ENCODE measurements at places on chromosomes 12 and 14.
A peak's percentile ranks its signal among the peaks of the same experiment; 100 is the strongest.

DNA sequence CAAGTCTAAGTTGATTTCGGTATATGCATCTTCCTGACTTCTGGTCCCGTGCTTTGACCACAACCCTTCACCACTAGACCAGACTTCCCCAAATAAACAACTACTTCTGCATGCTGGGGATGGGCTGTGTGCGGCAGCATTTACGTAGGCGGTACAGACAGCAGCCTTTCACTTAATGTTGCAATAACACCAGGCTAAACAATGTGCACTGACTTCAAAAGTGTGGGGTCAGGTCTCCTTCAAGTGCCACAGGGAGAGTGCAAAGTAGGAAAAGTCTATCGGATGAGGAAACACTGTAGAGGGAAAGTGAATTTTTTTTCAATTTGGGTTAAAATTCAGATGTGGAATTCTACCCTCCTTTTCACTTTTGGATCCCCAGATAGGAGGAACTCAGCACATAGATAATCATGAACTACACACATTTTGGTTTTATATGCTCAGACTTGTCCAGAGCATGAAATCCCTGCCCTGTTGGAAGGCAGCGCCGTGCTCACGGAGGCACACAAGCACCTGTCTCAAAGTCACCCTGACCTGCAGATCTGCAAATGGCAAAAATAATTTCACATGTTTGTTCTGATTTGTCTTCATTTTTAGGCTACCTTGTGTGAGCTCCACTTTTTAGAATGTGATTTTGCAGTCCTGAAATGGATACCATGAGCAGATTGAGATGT is 3.6 kb upstream of the FOS start:
- peak; percentile 66 for DNase-seq

DNA sequence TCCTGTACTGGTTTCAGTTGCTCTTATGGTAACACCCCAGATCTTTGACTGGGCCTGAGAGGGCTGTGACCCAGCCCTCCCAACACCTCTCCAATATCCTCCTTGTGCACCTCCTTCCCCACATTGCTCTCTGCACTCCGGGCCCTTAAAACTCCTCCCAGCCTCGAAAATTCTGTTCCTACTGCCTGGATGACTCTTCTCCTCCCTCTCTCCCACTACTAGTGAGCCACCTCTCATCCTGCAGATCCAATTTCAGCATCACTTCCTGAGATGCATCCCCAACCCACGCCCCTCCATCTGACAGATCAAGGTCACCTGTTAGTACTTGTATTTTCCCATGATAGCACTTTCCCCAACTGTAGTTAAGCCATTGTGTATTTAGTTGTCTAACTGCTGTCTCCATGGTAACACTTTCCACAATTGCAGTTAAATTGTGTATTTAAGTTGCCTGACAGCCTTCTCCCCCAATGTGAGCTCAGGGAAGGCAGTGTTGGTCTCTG is 11.5 kb upstream of the NT5DC3 start:
- no peak for DNase-seq

DNA sequence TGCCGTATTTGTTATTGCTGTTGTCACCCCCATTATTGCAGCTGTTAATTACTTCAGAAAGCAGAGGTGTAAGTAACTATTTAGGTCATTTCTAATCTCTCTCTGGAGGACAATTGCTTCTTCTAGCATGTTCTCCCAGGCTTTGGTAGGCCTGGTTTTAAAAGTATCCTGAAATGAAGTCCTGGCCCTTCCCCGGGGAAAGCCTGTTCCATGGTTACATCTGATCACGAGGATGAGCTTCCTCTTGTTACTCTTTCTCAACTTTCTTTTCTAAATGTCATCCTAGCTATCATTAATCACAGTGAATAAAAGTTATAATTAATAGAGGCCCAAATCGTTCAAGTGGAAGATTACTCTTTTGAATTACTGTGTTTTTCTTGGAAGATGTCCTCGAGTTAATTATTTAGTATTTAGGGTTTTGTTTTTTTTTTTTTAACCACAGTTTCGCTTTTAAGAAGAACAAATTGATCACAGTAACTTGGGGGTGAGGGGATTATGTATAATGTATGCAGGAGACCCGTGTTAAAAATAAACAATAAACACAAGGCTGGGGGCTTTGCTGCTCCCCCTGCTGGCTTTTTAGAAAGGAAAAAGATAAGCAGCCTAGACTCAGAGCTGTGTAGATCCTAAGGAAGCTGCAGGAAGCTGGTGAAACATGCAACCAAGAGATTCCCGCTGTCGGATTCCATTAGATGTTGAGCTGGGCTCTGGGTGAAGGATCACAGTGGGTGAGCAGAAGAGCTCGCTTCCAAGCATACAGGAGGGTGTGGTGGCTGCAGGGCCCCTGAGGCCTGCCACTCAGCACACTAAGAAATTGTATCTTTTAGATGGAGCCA is 420.1 kb downstream of the FUT8 start:
- no peak for DNase-seq

- DNase-seq: no peak
These were observed 14.2 kb downstream of the BLTP3B start for GRCh38 chr12:100128512-100128908.

- DNase-seq: peak; percentile 15
These were observed 136.4 kb upstream of the USP15 start for GRCh38 chr12:62123721-62124203.

- no peak for DNase-seq
These were observed 1.4 kb downstream of the KTN1 start for GRCh38 chr14:55581342-55581771.

DNA sequence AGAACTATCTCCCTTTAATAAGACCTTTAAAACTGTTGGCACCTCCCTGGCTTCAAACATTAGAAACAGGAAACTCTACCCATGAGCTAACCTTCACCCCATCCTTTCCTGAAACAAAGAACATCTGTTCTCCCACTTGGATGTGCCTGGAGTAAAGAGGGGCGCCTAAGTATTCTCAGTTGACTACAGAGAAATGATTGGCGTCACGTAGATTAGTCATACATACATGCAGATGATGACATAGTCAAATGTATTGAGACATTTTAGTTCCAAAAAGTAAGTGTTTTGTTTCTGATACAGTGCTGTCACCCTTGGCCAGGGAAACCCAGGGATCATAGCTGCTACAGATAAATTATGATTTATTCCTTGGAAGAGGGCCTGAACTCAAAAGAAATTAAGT is 260.0 kb upstream of the PLEKHG7 start:
- no peak for DNase-seq

DNA sequence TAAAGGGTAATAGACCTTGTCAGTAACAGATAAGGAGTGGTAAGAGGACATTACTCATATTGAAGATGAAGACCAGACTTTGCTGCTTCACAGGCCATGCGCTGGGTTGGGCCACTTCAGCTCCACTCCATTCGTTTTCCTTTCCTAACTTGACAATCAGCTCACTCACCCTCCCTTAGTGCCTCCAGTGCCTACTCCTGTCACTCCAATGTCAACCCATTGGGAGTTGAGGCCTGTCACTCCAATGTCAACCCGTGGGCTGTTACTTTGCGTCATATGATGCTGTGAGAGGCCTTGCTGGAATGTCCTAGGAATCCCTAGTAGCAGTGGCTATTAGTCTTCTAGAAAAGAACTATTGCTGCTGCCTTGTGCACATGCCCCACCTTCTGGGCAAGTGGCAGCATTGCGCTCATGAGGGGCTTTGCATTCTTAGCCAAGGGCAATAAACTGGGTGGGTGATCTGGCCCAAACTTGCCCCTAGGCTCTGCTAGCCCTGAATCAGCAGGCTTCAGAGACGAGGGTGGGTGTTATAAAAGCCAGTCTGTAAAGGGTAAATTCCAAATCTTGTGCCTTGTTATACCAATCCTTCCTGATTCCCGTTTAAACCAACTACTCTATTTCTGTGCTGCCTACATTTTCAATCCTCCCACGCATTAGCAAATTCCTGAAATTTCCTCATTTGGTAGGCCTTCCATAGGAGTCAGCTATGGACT is 36.1 kb downstream of the BAZ2A start:
- peak; percentile 40 for DNase-seq

DNA sequence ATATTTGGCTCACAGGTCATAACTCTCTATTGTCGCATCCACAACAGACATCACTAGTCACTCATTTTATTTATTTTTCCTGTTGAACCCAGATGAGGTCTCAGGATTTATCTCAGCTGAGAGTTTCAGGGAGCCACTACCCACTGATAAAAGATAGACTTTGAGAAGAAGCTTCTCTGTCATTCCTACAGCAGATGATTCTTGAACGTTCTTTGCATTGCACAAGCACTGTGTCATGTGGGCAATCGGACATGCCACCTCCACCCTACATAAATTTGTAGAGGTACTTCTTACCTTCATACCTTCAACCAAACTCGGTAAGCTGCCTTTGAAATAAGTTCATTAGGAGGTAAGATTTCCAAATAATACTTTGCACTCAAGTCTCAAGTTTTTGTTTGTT is 627.9 kb upstream of the TBX3 start:
- no peak for DNase-seq

GRCh38 chr12:29147731-29148595 is 1.1 kb upstream of the FAR2 start:
- no peak for DNase-seq

DNA sequence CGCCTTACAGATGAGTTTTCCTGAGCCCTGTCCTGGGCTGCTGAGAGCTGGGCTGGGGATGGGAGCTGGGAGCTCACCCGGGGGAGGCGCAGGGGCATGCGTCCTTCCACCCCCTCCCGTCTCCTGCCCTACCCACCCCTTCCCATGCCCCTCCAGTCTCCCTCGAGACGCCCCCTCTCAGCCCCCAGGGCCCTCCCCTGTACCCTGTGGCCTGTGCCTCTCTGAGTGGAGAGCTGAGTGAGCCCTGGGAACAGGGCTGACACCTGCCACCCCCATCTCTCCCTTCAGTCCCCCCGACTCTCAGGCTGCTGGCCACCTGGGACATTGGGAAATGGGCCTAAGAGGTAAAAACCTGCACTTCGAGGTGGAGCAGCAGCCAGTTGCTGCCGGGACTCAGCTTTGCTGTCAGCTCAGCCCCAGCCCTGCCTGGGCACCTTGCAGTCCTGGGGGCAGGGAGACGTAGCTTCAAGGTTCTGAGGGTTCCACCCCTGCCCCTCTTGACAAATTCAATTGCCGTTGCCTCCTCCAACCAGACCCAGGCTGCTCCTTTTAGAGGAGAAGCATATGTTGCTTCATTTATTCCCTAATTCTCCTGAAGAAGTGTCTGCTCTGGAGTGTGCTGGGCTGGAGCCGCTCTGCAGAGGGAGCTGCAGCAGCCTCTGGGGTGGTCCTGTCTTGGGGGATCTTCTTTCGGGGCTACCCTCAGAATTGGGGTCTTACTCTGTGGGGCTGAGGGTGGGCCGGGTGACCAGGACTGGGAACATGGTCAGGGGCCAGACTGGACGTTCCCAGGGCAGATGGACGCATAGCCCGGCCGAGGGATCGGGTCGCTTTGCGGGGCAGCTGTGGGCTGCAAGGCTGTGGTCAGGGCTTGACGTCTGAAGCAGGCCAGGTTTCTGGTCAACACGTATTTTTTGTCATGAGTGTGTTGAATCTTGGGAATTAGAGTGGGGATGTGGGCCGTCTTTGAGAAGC is 141.4 kb downstream of the ADGRD1 start:
- DNase-seq: no peak

- DNase-seq: no peak
These were observed 6.2 kb upstream of the SLC7A7 start for GRCh38 chr14:22821193-22822015.

GRCh38 chr12:19382563-19382962 is 56.7 kb upstream of the AEBP2 start:
- DNase-seq: no peak

DNA sequence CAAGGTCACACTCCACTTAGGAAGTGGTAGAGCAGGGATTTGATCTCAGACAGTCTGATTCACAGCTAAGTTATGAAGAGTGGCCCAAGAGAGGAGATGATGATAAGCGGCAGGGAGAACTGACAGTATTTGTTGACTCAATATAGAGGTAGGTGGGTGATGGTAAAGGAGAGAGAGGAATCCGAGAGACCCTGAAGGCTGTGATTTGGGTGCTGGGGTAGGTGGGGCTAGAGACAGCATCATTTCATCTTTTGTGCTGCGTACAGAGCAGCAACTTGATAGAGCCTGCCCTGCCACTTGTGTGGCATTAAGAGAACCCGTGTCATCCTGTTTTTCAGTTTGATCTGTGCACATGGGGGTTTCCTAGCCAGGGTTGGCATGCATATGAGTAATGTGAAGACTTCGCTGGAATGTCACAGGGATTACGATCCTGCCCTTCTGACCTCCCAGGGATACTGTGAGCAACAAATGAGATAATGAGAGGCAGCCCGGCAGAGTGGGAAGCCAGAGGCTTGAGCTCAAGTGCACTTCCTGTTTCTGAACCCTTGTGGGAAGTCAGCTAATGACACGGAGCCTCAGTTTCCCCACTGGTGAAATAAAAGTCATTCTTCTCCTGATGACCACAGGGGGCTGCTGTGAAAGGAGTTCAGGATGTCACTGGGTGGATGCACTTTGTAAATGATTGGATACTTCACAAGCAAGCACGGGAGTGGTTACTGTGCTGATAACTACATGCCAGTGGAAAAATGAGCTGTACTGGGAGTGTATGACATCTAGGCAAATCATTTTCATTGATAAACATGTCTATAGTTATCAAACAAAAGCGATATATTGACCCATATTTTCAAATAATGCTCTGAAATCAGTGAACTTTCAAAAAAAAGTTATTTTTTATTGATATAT is 59.5 kb upstream of the IGF1 start:
- no peak for DNase-seq

DNA sequence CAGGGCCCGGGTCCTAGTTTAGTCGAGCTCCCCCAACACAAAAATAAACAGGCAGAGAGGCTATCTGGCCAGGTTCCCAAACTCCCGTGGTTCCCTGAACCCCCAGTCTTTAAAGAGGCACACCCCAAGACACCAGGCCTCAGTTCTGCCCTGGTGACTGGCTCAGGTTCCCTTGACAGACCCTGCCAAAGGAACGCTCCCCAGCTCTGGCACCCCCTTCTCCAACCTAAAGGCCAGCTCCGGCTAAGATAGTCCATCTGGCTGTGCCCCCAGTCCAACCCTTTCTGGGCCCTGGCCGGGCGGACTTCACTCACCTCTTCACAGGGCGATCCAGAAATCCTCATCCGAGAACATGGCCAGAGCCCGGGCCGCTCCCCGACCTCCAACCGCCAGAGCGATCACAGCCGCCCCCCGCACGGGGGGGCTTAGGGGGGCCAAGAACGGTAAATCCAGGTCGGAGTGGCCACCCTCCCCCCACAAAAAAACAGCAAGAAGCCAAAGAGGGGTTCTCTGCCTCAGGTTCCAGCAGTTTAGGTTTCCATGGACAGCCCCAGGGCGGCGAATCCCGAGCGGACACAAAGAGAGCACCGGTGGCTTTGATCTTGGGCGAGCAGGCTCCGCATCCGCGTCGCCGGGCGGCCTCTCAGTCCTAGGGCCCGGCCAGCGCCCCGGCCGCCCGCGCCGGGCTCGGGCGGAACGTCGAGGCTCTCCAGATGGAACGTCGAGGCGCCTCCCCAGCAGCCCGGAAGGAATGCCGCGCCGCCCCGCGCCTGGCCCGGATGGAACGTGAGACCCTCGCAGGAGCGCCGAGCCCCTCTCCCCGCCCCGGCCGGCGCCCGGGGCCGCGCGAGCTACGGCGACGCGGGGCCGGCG is 1.1 kb downstream of the KMT2D start:
- DNase-seq: no peak

DNA sequence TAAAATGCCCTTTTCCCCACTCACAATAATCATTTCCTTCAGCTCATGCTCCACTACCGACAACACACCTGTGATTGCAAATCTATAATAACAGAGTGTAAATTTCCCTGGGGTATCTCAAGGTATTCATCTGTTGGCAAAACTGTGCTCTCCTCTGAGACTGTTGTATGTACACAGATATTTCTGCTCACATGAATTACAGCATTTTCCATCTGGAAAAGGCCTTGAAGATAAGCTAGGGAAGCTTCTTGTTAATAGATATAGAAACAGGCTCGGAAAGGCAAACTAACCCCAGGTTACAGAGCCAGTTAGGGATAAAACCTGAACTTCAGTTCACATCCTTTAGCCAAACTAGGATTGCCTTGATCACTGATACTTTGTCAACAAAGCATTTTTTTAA is 210.4 kb upstream of the KRR1 start:
- no peak for DNase-seq
